ENCODE measurements at places on chromosomes 7 and 10.

- no peak for DNase-seq
Observed at GRCh38 chr10:89119651-89120050, 87.5 kb downstream of the CH25H start.

GRCh38 chr10:18246967-18247366, 106.7 kb downstream of the CACNB2 start:
- DNase-seq, result no peak

GRCh38 chr10:22253580-22253882, 35.7 kb upstream of the EBLN1 start:
- no peak for DNase-seq

GRCh38 chr7:42661312-42661711, 250.6 kb downstream of the C7orf25 start:
- DNase-seq, result no peak

DNA sequence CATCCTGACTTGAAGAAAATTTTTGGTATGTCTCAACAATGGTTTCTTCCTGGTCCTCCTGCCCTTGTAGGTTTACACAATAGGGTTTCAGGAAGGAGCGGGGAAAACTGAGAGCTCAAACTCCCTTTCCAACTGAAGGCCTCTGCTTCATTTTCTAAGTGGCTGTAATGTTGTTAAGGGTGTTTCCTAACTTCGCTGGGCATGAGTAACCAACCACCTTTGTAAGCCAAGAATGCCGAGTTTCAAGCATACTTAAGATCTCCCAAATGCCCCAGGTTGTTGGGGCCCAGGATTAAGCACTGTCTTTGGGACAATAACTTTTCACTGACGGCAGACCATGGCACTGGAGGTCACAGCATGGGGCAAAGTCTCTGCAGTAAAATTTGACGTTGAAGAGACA, 33.6 kb upstream of the DRGX start:
- DNase-seq, result no peak

DNA sequence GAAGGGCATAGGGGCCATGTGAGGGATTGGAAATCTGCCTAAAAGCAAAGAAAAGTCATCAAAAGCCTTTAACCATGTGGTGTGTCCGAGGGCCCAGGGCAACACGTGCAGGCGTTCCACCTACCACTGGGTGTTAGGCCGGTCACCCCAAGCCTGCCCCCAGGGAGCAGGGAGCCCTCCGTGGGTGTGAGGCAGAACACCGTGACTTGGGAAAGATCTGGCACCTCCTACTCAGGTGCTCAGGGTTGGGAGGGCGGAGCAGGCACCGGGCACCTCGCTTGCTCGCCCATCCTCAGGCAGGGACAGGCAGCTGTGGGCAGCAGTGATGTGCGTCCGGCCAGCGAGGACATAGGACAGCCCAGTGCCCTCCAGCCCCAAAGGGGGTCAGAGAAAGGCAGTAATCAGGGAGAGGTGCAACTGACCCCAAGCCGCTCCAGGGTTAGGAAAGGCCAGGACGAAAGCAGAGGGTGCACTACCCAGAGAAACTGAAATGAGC, 80.7 kb upstream of the CHST15 start:
- no peak for DNase-seq

- no peak for DNase-seq
Observed at GRCh38 chr7:29957521-29958310, 31.9 kb downstream of the SCRN1 start.

GRCh38 chr7:148031019-148031418, 559.5 kb upstream of the C7orf33 start:
- no peak for DNase-seq

GRCh38 chr7:13829914-13830900, 159.3 kb downstream of the ETV1 start:
- DNase-seq, result no peak

DNA sequence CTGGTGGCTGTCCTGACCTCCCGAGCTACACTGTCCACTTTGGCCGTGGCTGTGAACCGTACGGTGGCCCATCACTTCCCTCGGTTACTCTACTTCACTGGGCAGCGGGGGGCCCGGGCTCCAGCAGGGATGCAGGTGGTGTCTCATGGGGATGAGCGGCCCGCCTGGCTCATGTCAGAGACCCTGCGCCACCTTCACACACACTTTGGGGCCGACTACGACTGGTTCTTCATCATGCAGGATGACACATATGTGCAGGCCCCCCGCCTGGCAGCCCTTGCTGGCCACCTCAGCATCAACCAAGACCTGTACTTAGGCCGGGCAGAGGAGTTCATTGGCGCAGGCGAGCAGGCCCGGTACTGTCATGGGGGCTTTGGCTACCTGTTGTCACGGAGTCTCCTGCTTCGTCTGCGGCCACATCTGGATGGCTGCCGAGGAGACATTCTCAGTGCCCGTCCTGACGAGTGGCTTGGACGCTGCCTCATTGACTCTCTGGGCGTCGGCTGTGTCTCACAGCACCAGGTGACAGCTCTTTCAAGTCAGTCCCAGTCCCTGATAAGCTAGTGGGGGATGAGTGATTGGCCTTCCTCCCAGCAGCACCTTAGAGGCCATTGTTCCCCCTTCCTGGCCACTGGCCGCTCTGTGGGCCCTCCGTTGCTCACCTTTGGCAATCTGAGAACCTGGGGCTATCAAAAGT, 3.0 kb downstream of the CHPF2 start:
- no peak for DNase-seq

- DNase-seq, result no peak
Observed at GRCh38 chr10:113945075-113945686, 90.7 kb downstream of the NHLRC2 start.

DNA sequence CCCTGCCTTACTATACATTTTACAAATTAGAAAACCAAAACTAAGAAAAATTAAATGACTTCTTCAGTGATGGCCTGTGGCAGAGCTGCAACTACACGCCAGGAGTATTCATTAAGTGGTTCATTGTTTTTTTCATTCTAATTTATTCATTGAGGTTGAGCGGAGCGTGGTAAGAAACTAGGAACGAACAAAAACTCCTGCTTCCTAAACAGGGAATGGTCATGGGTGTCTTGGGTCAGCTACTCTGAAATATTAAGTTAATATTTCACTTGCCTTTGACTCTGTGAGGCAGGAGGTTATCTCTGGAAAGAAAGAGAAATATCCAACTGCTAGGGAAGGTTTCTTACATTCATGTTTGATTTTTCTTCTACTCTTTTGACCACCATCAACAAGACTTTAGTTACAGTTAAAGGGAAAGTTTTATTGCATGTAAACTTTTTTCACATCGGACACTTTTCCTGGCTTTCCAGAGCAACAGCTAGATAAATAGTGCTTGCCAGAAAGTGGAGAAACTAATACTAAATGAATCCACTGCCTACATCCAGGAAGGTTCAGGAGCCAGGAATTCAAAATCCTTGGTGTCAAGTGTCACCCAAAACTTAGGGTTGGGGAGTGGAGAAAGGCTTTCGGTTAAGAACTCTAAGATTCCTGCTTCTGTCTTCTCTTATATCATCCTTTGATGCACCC, 896 bp upstream of the GNG11 start:
- no peak for DNase-seq
